ENCODE measurements at places on chromosomes 1 and 21.

DNA sequence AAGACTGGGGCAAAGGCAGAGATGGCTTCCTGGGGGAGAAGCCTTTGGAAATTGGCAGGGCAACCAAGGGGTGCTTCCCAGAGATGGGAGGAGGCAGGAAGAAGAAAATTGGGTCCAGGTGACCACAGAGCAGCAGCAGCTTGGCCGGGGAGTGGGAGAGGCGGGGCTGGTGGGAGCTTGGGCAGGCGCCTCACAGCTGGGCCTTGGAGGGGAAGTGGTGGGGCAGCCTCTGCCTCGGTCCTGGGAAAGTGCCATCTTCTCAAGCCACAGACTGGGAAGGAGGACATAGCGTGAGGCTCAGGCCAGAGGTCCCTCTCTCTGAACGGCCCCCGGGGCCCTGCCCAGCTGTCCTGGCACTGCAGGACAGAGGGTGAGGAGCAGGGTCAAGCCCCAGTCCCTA, 24.0 kb upstream of the WASF2 start:
- no peak for DNase-seq

DNA sequence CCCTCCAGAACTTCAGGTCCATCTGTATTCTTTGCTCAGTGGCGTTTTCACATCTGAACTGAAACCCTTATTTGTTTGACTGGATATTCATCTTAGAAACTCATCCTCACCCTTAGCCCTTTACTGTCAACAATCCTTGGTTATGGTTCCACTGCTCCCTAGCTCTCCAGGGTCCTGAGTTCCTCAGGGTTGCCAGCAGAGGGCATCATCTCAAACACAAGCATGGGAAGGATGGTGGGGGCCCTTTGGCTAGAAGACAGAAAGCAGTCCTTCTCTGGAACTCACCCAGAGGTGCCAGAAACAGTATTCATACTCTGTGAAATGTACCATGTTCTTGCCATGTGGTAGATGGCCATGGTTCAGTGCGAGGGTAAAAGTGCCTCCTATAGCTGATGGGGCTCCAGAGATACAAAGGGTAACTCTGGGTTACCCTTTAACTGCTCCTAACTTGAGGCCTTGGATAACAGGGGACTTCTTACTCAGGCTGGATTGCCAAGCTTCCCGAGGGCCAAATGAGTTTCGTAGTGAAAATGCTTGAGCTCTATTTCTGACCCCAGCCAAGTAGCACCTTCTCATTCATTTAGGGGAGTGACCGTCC, 11.3 kb downstream of the NCSTN start:
- no peak for DNase-seq

- no peak for DNase-seq
Measured at GRCh38 chr1:96979304-96980268, 258.0 kb downstream of the PTBP2 start.

DNA sequence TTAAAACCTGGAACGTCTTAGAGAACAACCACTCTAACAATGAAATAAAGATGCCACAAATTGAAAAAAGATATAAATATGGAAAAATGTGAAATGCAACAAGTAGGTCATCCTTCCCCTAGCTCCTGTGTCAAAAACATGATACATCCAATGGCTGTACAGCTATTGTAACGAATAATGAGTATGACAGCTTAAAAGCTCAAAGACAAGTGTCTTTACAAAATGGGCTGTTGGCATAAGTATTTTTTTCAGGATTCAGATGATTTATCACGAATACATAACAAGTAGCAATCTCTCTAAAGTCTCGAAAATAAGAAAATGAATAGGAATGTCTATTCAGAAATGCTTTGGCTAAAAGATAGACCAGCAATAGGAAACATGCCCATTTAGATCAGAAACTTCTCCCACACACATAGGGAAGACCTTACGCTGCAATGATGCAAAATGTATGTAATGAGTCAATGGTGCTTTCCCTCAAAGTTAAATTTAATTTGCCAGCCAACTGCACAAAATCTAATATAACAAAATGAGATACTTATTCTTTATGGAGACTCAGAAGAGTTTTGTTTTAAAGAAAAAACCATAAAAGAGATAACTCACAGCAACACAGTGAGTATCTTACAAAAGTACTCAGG, 8.3 kb downstream of the TGFBR3 start:
- no peak for DNase-seq

- no peak for DNase-seq
Measured at GRCh38 chr1:41726899-41727748, 191.6 kb downstream of the HIVEP3 start.

- no peak for DNase-seq
Measured at GRCh38 chr1:25583519-25584370, 32.8 kb upstream of the MAN1C1 start.

GRCh38 chr1:148379170-148379500, 104.0 kb downstream of the PPIAL4G start:
- no peak for DNase-seq

GRCh38 chr1:74858136-74858535, 125.2 kb downstream of the TYW3 start:
- no peak for DNase-seq

DNA sequence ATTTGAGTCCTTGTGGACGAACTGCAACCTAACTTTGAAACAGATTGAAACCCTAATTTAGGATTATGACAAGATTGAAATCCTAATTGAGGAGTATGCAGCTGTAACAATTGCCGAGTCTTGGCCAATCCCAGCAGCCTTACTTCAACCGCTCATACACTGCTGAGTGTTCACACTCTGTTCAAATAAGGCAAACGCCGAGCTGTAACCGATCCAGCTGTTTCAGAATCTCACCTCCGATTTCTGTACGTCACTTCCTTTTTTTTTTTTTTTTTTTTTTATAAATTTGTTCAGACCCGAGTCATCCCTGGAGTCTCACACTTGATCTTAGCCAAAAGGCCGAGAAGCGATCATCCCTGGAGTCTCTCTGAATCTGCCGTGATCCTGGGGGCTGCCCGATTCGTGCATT, 22.3 kb upstream of the ATP5PO start:
- DNase-seq: no peak

DNA sequence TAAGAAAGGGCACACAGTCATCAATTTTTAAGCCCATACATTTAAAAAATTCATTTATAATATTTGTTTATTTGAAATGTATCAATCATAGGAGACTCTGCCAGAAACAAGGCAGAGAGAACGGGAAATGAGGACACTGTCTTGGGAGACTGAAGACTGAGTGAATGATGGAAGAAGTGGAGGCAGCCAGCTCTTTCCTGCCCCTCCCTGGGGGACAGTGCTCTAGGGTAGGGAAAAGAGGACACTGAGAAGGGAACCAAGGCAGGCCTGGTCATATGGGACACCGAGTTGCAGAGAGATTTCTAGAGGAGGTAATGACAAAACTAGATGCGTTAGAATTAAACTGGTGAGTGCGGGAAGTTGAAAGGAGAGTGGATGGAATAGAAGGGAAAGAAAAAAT, 31.6 kb downstream of the EEIG2 start:
- DNase-seq: no peak

GRCh38 chr1:100400404-100400803, 48.1 kb downstream of the CDC14A start:
- no peak for DNase-seq

GRCh38 chr1:22450351-22451021, 1.2 kb upstream of the ZBTB40 start:
- DNase-seq: no peak

GRCh38 chr1:22712502-22713271, 2.0 kb downstream of the EPHB2 start:
- peak; percentile 42 for DNase-seq

DNA sequence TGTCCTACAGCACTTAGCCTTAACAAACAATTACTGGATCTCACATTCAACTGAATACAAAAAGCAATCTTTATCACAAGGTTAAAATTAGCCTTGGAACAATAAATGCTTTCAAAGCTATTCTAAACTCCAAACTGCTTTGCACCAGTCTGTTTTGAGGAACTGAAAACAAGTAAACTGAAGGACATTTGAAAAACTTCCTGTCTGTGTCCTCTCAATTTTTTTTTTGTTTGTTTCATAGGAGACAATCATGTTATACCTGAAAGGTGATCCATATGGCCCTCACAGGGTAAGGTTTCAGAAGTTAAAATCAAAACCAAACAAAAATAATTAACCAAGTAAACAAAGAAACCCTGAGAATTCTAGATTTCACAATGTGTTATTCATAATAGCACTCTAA, 459.1 kb downstream of the DPYD start:
- no peak for DNase-seq

GRCh38 chr1:182415789-182416188, 15.3 kb upstream of the TEDDM1 start:
- no peak for DNase-seq

- DNase-seq: peak; percentile 70
Measured at GRCh38 chr1:76074321-76075187, at the start of gene ST6GALNAC3. TSS of gene ST6GALNAC3 (plus strand) at chr1:76074746.

DNA sequence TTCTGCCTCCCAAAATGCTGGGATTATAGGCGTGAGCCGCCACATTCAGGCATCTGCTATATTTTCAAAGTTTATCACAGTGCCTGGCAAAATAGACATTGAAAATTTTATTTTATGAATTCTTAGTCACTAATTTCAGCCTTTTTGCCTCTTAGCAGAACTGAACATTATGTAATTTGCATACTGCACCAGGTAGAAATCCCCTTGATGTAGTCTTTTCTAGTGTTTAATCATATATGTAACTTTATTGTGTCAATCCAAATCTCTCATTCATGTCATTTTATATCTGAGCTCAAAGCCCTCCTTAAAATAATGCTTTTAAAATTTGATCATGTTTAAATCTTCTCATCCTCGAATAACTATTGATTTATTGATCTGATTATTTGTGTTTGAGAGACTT, 19.2 kb downstream of the WDTC1 start:
- DNase-seq: no peak

GRCh38 chr1:84427250-84428188, 29.2 kb downstream of the DNASE2B start:
- no peak for DNase-seq

DNA sequence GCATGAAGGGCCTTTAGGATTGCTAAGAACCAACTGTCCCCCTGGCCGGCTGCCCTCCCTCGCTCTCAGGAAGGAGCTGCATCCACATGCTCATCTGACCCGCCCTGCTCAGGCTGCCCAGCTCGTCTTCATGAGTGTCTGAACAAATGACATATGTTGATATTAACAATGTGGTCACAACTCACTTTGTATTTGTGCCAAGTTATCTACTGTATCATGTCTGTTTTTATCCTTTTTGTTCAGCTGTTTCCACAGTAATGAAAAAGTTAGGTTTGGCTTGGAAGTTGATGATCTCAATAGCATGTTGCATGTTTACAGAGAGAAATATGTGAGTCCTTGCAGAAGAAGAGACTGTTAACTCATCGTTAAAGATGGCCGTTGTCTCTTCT, 75.1 kb downstream of the PHTF1 start:
- DNase-seq: no peak

DNA sequence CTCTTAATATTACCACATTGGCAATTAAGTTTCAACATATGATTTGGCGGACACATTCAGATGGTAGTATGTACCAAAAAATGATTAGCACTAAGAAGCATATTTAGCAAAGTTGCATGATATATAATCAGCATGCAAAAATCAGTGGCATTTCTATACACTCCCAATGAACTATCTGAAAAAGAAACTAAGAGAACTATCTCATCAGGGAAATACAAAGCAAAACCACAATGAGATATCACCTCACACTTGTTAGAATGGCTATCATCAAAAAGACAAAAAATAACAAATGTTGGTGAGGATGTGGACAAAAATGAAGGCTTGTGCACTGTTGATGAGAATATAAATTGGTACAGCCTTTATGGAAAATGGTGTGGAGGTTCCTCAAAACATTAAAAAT, 31.4 kb upstream of the DENND1B start:
- DNase-seq: no peak

DNA sequence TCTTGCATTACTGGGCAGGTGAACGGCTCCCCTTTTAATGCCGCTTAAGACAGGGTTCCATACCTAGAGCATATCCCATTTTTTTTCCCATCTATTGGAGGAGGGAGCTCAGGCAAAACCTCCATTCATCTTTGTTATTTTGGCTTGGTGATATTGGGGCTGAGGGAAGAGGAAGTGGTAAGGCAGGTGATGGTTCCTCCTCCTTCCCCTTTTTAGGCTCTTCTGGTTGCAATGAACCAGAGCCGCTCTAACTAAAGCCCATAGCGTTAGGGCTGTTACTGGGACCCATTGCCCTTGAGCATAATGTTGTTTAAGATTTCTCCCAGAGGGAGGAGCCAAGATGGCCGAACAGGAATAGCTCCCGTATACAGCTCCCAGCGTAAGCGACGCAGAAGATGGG, 21.1 kb downstream of the PYHIN1 start:
- no peak for DNase-seq

- DNase-seq: no peak
Measured at GRCh38 chr21:44392916-44393315, 39.5 kb downstream of the TRPM2 start.

DNA sequence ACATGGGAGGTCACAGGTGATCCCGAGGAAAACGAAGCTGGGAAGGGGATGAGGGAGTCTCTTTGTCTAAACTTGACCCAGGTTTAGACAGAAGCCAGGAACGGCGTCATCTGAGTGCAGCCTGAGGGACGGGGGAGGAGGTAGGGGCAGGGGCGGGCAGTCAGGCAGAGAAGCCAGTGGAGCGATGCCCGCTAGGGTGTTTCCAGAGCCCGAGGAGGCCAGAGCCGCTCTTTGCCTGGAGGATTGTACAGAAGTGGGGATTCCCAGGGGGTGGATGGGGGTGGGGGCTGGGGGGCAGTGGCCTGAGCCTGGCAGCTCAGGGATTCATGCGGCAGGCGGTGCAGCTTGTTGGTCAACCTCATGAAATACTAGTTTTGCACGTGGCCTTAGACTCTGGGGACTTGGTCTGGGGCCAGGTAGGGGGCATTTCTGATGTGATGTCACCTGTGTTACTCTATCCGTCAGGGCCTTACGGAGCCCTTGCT, 58.4 kb downstream of the VPS26C start:
- DNase-seq: no peak

DNA sequence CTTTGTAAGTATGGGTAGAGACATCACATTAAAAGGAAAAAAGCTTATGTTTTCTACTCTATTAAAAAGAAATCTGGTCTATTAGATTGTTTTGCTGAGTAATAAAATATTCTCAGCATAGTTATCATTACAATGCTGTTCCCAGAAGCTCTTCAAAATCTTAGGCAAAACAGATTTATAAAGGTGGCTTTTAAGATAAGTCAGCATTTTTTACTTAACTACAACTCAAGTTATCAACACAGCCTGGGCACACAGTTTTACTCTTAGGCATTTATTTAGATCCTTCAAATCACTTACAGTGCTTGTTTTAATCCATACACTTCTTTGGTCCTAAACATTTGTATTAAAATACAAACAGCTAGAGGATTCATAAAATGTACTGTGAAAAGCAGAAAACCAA, 534.8 kb upstream of the NCAM2 start:
- DNase-seq: no peak
